Tibial nerve (tissue), 4 donors: ENCODE measurements at places on chromosomes 2 and 18. TPM values are rescaled to one million over a fixed set of nuclear protein-coding genes. Genes with fewer than 3 reads are reported as not detected.

DNA sequence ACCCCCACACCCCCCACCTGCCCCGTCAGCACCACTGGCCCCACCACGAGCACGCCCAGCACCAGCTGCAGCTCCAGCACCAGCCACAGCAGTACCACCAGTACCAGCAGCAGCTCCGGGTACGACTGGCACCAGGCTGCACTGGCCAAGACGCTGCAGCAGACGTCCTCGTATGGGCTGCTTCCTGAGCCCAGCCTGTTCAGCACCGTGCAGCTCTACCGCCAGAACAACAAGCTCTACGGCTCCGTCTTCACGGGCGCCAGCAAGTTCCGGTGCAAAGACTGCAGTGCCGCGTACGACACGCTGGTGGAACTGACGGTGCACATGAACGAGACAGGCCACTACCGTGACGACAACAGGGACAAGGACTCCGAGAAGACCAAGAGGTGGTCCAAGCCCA is 75.3 kb downstream of the TSHZ1 start:
- no peaks in the 10 kb centered on the region for H3K36me3 ChIP-seq
- no peak for DNase-seq
- H3K27me3 ChIP-seq: no peaks in the 10 kb centered on the region
- H3K4me1 ChIP-seq: no peaks in the 10 kb centered on the region
- no peak overlapping the region for H3K27ac ChIP-seq

The CFC1 gene
- not detected for total RNA-seq

DNA sequence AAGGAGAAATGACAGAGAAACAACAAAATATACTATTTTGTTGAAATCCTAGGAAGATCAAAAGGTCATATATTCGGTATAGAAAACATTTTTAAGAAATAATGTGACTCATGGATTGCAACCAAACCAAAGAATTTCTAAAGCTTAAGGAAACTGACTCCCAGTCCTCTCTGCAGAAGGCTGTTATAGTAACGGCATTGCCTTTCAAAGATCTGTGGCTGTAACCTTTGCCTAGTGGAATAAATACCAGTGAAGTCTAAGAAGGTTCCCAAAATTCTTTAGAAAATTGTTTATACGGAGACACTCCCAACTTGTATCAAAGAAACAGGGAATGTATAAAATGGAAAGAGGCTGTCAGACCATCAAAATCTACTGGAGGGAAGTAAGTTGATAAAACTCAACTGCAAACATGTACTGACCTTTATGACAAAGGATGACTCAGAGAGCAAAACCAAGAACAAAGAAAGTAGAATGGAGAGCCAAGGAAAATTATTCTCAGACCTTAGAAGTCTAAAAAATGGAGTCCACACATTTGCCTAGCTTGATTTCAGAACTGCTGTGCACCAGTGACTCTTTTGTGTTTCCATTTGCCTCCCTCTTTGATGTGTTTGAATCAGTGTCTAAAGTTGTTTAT is 48.6 kb upstream of the FSIP2 start:
- no peaks in the 10 kb centered on the region for H3K36me3 ChIP-seq
- H3K4me1 ChIP-seq: no peaks in the 10 kb centered on the region
- no peak overlapping the region for H3K4me3 ChIP-seq

The RAB6C gene
- total RNA-seq: not detected

The FOXI3 gene
- not detected for total RNA-seq

DNA sequence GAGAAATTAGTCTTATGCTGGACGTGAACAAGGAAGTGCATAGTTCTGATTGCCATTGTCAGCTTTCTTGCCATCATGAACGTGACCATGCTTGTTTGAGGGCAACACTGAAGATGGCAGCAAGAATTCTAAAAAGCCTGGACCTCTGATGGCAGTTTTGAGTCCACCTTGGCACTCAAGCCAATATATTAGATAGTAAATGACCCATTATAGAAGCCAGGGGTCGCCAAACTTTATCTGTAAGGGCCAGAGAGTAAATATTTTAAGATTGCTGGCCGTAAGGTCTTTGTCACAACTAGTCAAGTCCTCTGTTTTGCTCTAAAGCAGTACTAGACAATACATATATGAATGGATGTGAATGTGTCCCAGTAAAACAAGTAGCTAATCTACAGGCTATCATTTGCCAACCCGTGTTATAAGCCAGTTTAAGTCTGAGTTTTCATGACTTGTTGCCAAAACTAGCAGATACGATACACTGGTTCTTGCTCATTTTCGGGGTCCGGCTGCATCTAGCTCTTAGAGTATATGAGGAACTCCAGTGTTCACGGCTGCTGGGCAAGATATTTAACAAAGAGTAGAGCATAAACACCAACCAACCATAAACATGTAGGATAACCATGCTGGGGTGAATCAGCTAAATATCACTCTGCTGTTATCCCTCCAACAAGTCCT is 73.1 kb upstream of the PELI1 start:
- H3K4me1 ChIP-seq: no peaks in the 10 kb centered on the region
- H3K27ac ChIP-seq: no peak overlapping the region
- DNase-seq: no peak
- H3K4me3 ChIP-seq: no peak overlapping the region
- H3K36me3 ChIP-seq: no peaks in the 10 kb centered on the region

DNA sequence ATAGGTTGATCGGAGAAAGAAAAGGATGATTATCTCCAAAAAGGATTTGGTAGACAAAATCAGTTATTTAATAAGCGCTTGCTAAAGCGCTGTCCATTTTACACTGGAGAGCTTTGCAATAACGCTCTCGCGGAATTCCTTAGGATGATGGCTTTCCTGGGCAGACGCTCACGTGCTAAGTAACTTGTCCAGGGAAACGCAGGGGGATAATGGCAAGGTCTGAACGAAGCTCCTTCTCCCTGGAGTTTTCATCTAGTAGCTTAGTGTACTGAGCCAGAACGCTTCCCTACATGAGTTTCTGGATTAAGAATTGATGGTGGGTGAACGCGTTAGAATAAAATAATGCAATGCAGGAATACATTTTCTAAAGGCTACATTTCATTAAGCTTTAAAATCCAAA is 739.5 kb upstream of the SALL3 start:
- no peaks in the 10 kb centered on the region for H3K36me3 ChIP-seq
- no peaks in the 10 kb centered on the region for H3K27me3 ChIP-seq
- DNase-seq: no peak
- peaks cover 9% of the 10 kb centered on the region for H3K4me1 ChIP-seq
- H3K4me3 ChIP-seq: no peak overlapping the region

DNA sequence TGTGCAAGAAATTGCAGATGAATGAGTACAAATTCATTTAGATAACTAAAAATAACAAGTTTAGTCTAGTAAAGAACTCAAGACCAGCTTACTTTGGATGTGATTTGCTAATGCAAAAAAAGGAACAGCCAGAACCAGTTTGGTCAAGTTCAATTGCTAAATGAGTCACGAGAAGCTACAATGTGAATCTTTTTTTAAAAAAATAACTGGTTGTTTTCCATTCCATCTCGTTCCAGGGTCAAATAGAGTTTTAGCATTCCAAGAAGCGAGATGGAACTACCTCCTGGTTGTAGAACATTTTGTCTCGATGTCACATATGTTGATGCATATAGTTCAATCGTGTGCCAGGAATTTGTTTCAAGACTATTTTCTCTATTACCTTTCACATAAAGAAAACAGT is 65.0 kb upstream of the IKZF2 start:
- no peaks in the 10 kb centered on the region for H3K36me3 ChIP-seq
- no peaks in the 10 kb centered on the region for H3K27me3 ChIP-seq
- H3K4me1 ChIP-seq: no peaks in the 10 kb centered on the region
- DNase-seq: no peak
- H3K27ac ChIP-seq: peak overlapping the region; percentile 64

- no peaks in the 10 kb centered on the region for H3K27me3 ChIP-seq
- no peak for DNase-seq
- H3K4me1 ChIP-seq: no peaks in the 10 kb centered on the region
- H3K4me3 ChIP-seq: no peak overlapping the region
- no peak overlapping the region for H3K27ac ChIP-seq
- H3K36me3 ChIP-seq: no peaks in the 10 kb centered on the region
Measured at GRCh38 chr2:137202318-137202717, 437.0 kb downstream of the THSD7B start.

GRCh38 chr2:172007372-172007771 is 7.6 kb downstream of the METAP1D start:
- peaks cover 20% of the 10 kb centered on the region for H3K36me3 ChIP-seq
- H3K4me1 ChIP-seq: no peaks in the 10 kb centered on the region
- no peaks in the 10 kb centered on the region for H3K27me3 ChIP-seq
- no peak overlapping the region for H3K4me3 ChIP-seq
- H3K27ac ChIP-seq: no peak overlapping the region
- DNase-seq: no peak

DNA sequence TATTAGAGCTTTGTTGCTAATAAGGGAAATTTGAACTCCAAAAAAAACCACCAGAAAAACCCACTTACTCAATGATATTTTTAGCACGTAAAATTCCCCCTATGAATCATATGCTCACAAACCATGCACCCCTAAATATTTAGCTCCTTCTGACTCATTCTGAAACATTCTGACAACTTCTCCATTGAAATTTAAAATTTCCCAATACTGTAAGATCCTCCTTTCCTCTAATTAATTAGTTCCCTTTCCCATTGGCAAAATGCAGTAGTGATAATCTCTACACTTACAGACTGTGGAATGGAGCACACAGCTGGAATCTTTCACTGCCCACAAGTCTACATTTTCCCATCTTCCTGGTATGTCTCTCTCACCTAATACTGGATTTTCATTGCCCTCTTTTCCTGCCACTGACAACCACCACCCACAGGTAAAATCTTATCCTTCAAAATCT is 215.8 kb upstream of the ACVR2A start:
- no peaks in the 10 kb centered on the region for H3K36me3 ChIP-seq
- no peak overlapping the region for H3K27ac ChIP-seq
- no peaks in the 10 kb centered on the region for H3K27me3 ChIP-seq

DNA sequence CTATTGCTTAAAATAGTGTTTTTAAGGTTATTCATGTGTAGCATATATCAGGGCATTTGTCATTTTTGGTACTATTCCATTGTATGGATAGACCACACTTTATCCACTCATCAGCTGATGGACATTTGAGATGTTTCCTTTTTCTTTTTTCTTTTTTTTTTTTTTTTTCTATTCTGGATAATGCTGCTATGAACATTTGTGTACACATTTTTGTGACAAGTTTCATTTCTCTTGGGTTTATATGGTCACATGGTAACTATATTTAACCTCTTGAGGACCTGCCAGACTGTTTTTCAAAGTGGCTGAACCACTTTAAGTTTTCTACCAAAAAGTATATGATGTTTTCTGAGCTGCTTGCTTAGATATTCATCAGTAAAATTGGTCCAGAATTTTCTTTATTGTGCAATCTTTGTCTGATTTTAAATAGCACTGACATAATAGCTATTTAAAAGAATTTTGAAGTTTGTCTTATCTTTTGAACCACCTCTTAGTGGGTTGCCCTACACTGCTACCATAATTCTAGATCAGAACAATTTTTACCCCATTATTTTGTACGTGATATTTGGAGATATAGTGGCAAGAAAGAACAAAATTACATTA is 219.4 kb upstream of the SIX3 start:
- no peaks in the 10 kb centered on the region for H3K27me3 ChIP-seq
- no peak for DNase-seq
- no peaks in the 10 kb centered on the region for H3K4me1 ChIP-seq
- H3K27ac ChIP-seq: no peak overlapping the region

The SCN7A gene
- total RNA-seq: 139 TPM

The GRB14 gene
- 12.0 TPM for total RNA-seq

GRCh38 chr2:120758181-120759144 is 22.8 kb downstream of the GLI2 start:
- no peak overlapping the region for H3K4me3 ChIP-seq
- no peaks in the 10 kb centered on the region for H3K36me3 ChIP-seq
- H3K4me1 ChIP-seq: peaks cover 11% of the 10 kb centered on the region
- H3K27ac ChIP-seq: peak overlapping the region; percentile 83
- DNase-seq: no peak

- H3K4me1 ChIP-seq: no peaks in the 10 kb centered on the region
- H3K4me3 ChIP-seq: no peak overlapping the region
- no peaks in the 10 kb centered on the region for H3K27me3 ChIP-seq
- no peak for DNase-seq
- H3K27ac ChIP-seq: no peak overlapping the region
Measured at GRCh38 chr2:170217778-170218251, 39.9 kb downstream of the MYO3B start.

DNA sequence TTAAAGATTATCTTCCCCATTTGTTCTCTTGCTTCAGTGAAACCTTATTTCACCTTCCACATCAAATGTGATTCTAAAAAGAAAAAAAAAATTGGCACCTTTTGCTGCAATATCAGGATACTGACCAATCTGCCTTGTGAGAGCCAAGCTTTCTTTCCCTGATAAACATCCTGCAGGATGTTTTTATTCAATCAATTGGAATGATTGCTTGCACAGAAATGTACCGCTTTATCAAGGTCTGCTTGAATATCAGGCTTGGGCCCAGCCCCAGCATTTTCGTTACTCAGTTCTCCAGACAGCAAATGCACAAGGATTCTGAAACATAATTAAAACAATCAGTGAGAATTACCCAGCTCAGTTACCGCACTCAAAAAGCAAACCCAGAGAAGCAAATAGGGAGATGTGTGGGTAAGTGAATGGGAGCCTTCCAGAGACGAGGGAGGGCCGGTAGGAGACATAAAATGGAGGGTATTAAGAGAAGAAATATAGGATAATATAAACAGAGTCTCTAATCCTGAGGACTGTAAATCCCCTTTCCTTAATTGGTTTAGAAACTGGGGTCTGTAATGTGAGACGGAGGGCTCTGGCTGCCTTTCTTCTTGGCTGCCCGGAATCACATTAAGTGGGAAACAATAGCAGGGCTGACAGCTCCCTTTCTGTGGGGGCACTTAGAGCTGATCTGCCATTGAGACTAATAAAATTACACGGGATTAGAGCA is 291.8 kb downstream of the ICOS start:
- H3K27ac ChIP-seq: no peak overlapping the region
- no peaks in the 10 kb centered on the region for H3K27me3 ChIP-seq
- H3K4me1 ChIP-seq: no peaks in the 10 kb centered on the region
- H3K36me3 ChIP-seq: no peaks in the 10 kb centered on the region
- no peak overlapping the region for H3K4me3 ChIP-seq

The GALNT14 gene
- total RNA-seq: 4.2 TPM

The CYP26B1 gene
- total RNA-seq: 31.7 TPM

GRCh38 chr2:201628545-201628944 is 14.8 kb downstream of the TMEM237 start:
- H3K27me3 ChIP-seq: no peaks in the 10 kb centered on the region
- H3K27ac ChIP-seq: no peak overlapping the region
- no peak overlapping the region for H3K4me3 ChIP-seq

DNA sequence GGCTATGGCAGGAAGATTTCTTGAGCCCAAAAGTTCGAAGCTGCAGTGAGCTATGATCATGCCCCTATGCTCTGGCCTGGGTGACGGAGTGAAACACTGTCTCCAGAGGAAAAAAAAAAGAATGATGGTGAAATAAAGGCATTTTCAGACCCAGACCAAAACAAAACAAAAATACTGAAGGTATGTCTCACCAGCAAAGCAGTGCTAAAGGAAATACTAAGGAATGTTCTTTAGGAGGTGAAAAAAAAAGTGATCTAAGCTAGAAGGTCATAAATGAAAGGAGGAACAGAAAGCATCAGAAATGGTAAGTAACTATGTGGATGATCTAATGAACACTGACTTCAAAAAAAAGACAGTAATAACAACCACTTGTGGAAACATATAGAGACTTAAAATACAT is 18.7 kb downstream of the SS18 start:
- H3K36me3 ChIP-seq: no peaks in the 10 kb centered on the region
- H3K4me1 ChIP-seq: peaks cover 7% of the 10 kb centered on the region
- no peak overlapping the region for H3K27ac ChIP-seq
- no peaks in the 10 kb centered on the region for H3K27me3 ChIP-seq
- H3K4me3 ChIP-seq: no peak overlapping the region
- no peak for DNase-seq

GRCh38 chr2:240655931-240656886 is 26.5 kb downstream of the AQP12B start:
- H3K27ac ChIP-seq: no peak overlapping the region
- H3K36me3 ChIP-seq: no peaks in the 10 kb centered on the region
- H3K4me1 ChIP-seq: no peaks in the 10 kb centered on the region
- no peak for DNase-seq
- no peak overlapping the region for H3K4me3 ChIP-seq

The CD8B2 gene
- not detected for total RNA-seq
